Right renal cortex interstitium (tissue), 3 donors: ENCODE measurements at places on chromosomes 13 and 19. TPM values are rescaled to one million over a fixed set of nuclear protein-coding genes. Genes with fewer than 3 reads are reported as not detected.

DNA sequence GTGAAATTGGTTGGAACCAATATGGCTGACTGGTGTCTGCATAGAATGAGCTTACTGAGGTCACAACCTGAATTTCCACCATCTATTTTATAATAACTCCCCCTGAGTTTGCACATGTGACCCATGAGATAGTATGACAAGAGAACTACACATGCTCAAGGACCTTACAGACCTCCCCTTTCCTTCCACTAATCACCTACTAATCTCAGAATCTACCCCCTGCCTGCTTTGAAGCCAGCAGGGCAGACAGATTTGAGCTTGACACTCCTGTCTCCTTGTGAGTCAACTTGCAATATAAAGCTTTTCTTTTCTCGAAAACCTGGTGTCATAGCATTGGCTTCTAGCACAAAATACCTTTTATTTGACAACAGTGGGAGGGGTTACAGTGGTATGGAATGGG is 248.4 kb downstream of the RFC3 start:
- DNase-seq, result no peak

GRCh38 chr13:25214491-25215252 is 42.6 kb upstream of the AMER2 start:
- DNase-seq, result no peak

- DNase-seq, result no peak
These were observed 354.9 kb upstream of the HTR2A start for GRCh38 chr13:47251771-47252170.

GRCh38 chr19:50562996-50563395 is 5.2 kb downstream of the LRRC4B start:
- DNase-seq, result no peak

DNA sequence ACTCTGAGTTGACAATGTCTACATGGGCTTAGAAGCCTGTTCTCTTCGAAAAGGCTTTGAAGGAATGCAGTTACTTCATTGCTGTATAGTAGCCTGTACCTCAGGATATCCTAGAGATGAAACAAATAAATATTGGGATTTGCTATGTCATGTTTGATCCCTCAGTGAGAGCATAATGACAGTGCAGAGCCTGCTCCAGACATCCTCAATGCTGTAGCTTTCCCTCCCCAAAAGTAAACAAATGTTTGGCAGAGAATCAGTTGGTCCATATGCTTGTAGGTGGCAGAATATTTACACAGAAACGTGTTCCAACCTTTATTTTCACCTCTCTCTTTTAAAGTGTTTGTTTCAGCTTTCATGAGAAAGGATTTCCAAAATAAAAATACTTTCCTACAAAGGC is 515.3 kb upstream of the SGCG start:
- no peak for DNase-seq

- no peak for DNase-seq
These were observed 147.5 kb downstream of the CYSLTR2 start for GRCh38 chr13:48801255-48801654.

DNA sequence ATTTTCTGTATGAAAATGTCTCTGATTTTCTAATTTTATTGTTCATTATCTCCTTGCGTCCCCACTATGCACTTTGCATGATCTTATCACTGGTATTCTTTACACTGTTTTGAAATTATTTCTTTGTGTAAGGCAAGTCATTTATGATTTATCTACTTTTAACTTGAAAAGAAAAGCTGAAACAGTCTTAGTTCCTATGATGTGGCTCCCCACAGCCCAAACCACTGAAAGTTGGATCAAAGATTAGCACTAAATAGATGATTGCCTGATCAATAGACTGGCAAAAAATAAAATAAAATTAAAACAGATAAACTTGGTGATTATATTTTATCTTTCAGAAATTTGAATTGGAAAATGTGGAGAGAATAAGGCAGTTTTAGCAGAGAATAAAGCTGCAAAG is 1101.9 kb downstream of the PCDH9 start:
- no peak for DNase-seq

The SERTM1 gene
- polyA plus RNA-seq, result 0.24 TPM

The KLK14 gene
- polyA plus RNA-seq, result 0.15 TPM

The CLEC17A gene
- 0.06 TPM for polyA plus RNA-seq
